SW 1271 (cell line): ENCODE measurements at places on chromosomes 7 and 10.
A peak's percentile ranks its signal among the peaks of the same experiment; 100 is the strongest.

GRCh38 chr7:157373493-157373892, 36.7 kb downstream of the DNAJB6 start:
- no peak for DNase-seq

- no peak for DNase-seq
Observed at GRCh38 chr7:4159154-4159501, 523.0 kb upstream of the FOXK1 start.

- DNase-seq: no peak
Observed at GRCh38 chr7:145212050-145212449, 376.2 kb upstream of the TPK1 start.

DNA sequence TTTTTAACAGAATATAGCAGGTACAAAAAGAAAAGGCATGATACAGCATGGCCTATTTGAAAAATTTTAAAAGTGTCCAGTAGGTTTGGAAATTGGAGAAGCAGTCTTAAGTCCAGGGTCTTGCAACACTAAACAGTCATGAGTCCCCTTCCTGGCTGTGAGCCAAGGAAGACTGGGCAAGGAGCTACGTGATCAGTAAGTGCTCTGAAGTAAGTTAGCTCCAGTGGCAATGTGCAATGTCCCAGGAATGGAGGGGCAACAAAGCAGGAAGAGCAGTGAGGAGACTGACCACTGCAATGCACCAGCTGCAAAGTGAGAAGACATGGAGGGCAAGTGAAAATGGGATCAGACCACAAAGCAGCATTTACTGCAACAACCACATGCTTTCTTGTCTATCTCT, 72.9 kb upstream of the GRID1 start:
- no peak for DNase-seq

GRCh38 chr7:111333010-111333409, 229.3 kb downstream of the IMMP2L start:
- no peak for DNase-seq

- DNase-seq: no peak
Observed at GRCh38 chr7:100804681-100805431, 22.5 kb downstream of the EPHB4 start.

- DNase-seq: peak; percentile 87
Observed at GRCh38 chr7:16660702-16661464, 14.9 kb downstream of the BZW2 start.

GRCh38 chr10:21953585-21954057, 49.9 kb downstream of the DNAJC1 start:
- peak; percentile 20 for DNase-seq

DNA sequence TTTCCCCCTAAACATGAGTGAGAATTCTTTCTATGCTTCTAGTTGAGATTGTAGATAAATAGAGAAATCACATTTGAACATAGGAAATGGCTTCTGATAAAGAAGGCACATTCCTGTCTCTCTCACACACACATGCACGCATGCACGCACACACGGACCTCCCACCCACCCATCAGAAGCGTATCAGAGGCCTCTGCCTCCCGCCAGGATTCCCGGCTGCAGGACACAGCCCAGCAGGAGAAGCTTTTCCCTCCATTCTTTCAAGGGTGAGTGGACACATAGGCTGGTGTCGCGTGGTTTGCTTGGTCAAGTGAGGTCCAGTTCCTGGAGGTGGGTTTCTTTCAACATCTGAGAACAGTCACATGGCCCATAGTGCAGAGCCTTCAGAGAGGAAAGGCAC, 34.2 kb downstream of the KLF6 start:
- DNase-seq: no peak

GRCh38 chr10:132443605-132443982, 46.6 kb downstream of the PWWP2B start:
- DNase-seq: peak; percentile 2

DNA sequence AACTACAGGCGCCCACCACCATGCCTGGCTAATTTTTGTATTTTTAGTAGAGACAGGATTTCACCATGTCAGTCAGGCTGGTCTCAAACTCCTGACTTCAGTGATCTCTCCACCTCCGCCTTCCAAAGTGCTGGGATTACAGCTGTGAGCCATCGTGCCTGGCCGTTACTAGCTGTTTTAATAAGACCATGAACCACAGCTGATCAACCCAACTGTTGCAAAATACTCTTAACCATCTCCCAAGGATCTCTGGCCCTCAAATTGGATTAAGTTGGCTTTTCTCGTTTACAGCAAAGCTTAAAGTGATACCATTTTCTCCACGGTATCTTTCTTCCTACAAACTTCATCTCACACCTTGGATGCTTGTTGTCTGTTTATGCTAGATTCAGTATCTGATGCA, 18.3 kb downstream of the ZFAND2A start:
- no peak for DNase-seq

GRCh38 chr7:15367897-15368296, 193.9 kb downstream of the AGMO start:
- DNase-seq: no peak

GRCh38 chr10:35153716-35154115, 27.1 kb downstream of the CREM start:
- no peak for DNase-seq

- DNase-seq: no peak
Observed at GRCh38 chr7:35781200-35781701, 19.6 kb upstream of the SEPTIN7 start.

GRCh38 chr10:73398024-73398423, 15.8 kb downstream of the ANXA7 start:
- DNase-seq: no peak

GRCh38 chr10:107418085-107418806, 253.7 kb upstream of the SORCS1 start:
- no peak for DNase-seq

- DNase-seq: no peak
Observed at GRCh38 chr7:16794986-16795385, 9.8 kb downstream of the AGR2 start.

DNA sequence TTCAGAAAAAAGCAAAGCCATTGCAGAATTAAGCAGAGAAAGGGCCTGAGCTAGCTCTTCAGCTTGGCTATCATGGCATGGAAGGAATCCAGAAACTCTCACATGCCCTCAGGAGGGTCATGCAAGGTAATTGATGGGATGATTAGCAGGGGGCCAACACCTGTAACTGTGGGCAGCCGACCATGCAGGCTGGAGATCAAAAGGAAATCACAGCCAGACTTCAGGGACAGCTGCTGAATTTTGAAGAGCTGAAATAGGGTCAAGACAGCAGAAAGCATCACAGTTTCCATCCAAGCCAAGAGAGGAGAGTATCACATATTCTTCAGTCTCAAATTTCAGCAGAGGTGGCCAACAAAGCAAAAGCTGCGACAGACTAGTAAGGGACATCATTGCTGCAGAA, 239.6 kb upstream of the STEAP1 start:
- no peak for DNase-seq

DNA sequence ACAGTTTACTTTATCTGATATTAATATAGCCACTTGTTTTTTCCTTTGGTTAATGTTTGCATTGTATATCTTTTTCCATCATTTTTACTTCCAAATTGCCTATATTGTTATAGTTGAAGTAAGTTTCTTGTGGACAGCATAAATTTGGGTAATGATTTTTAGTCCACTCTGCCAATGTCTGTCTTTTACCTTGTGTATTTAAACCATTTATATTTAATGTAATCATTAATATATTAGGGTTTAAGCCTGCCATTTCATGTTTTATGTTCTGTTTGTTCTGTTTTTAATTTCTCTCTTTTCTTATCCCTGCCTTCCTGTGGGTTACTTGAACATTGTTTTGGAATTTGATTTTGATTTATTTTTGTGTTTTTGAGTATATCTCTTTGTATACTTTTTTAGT, 12.8 kb upstream of the NOD1 start:
- no peak for DNase-seq

DNA sequence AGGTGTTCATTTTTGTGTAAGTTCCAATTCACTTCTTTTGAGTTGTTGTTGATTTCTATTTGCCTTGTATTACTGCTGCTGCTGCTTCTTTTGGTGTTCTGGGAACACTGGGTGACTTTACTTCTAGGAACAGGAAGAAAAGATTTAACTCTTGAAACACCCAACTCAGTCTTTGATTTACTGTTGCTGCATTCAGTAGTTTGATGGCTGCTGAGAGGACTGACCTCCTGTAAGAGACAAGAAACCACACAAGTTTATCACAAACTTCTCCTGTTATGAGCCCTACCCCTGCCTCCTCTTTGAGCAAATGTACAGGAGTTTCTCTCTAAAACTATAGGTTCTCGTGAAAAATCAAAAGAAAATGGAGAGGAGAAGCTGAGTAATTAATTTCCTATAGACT, 161.7 kb downstream of the CTTNBP2 start:
- no peak for DNase-seq

DNA sequence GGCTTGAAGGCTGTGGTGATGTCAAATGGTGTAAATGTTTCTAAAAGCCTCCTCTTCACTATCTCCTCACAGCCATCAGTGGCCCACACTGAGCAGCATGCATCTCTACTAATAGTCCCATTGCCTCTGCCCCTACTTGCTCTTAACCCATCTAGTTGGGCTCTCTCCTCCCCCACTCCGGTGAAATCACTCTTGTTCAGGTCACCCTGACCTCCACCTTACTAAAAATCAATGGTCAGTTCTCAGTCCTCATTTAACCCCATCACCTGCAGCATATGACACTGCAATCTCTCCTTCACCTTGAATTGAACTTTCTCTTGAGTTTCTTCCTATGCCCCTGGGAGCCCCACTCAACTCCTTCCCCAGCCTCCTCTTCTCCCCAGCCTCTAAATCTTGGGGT, 355.1 kb upstream of the AOAH start:
- no peak for DNase-seq

DNA sequence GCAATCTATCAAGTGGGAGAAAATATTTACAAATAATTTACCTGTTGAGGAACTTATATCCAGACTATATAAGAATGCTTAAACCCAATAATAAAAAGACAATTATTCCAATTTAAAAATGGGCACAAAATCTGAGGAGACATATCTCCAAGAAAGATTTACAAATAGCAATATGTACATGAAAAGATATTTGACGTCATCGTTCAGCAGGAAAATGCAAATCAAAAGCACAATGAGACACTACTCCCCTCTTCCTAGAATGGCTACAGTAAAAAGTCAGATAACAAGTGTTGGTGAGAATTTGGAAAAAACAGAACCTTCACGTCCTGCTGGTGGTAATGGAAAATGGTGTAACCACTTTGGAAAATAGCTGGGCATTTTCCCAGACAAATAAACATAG, 457.0 kb downstream of the DPP6 start:
- DNase-seq: no peak

DNA sequence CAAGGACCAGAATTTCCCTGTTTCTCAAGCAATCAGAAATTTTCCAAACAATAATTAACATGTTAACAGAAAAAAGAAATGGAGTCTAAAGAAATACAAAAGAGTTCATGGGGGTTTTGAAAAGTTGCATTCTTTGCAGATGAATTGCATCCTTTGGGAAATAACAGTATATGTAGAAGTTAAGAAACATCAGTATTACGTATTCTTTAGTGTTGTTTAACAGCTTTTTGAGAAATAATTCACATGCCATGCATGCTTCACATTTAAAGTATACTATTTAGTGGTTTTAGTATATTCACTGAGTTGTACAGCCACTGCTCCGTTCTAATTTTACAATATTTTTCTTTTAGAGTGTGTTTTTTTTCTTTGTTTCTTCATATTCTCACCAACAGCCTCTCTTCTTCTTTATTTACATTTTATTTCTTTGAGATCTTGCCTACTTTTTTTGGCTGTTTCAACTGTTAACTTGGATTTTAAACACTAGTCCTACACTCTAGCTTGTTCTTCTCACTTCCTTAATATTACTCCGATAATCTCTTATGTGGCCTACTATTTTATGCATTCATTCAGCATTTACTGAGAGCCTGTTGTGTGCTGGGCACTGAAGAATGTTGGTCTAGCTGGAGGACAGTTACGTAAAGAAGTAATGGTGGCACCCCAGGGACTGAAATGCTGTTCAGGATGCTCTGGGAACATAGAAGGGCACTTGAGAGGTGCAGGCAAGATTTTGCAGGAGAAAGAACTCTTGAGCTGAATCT, 330.1 kb downstream of the EXOC4 start:
- no peak for DNase-seq

GRCh38 chr7:151408839-151409666, 785 bp downstream of the WDR86 start:
- no peak for DNase-seq

- no peak for DNase-seq
Observed at GRCh38 chr7:97671571-97671970, 60.3 kb upstream of the TAC1 start.

GRCh38 chr7:25384788-25385505, 156.7 kb upstream of the NPVF start:
- DNase-seq: no peak

- DNase-seq: no peak
Observed at GRCh38 chr7:47344171-47344955, 237.5 kb downstream of the TNS3 start.

GRCh38 chr7:151757274-151757673, 119.6 kb downstream of the PRKAG2 start:
- DNase-seq: no peak

- no peak for DNase-seq
Observed at GRCh38 chr10:126731610-126731990, 61.1 kb upstream of the C10orf90 start.

DNA sequence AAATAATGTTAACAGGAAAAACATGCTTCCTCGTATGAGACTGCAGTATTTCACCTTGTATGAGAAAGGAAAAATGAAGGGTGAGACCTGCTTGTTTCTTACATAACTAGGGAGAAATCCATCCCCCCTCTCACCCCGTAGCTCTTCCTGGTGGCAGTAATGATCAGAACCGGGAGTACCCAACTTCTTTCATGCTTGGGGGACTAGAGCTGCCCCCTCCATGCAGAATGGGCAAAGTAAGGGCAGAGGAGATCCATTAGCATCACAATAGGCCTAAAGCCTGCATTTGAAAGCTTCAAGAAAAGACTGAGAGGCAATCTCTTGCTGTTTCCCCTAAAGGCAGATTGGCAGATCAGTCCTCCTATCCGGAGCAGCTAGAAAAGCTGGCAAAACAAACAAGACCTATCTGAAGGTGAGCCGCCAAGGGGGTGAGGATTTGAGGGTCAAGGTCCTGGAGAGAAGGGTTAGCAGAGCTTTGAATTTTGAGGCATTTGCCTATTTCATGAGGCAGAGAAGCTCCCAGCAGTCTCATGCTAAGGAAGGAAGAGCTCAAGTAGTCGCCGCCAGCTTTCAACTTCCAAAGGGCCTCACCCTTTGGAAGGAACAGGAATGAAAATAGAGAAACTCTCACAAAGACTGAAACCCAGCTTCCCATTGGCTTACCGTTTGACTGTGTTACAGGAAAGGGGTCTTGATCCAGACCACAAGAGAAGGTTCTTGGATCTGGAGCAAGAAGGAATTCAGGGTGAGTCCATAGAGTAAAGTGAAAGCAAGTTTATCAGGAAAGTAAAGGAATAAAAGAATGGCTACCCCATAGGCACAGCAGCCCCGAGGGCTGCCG, 36.2 kb downstream of the BAG3 start:
- no peak for DNase-seq
